ENCODE measurements at places on chromosomes 4 and X. TPM values are rescaled to one million over a fixed set of nuclear protein-coding genes. Genes with fewer than 3 reads are reported as not detected.

SLC10A4 gene
- total RNA-seq = not detected

TLR3 gene
- total RNA-seq = 6.4 TPM

COL4A5 gene
- total RNA-seq = 18.0 TPM

RELL1 gene
- 31.1 TPM for total RNA-seq

SLC16A2 gene
- total RNA-seq = 11.5 TPM

NAAA gene
- 18.4 TPM for total RNA-seq

NEUROG2 gene
- not detected for total RNA-seq

RASL11B gene
- 12.7 TPM for total RNA-seq

STPG2 gene
- total RNA-seq = 0.74 TPM

TMSB15C gene
- total RNA-seq = 0.40 TPM

ARHGAP6 gene
- 2.5 TPM for total RNA-seq

USP26 gene
- not detected for total RNA-seq

BMX gene
- 5.9 TPM for total RNA-seq

TSPAN6 gene
- 9.1 TPM for total RNA-seq

TRPC5OS gene
- total RNA-seq = not detected

CT45A10 gene
- not detected for total RNA-seq

NPY1R gene
- total RNA-seq = 4.4 TPM

PLXNB3 gene
- 9.2 TPM for total RNA-seq

SMIM31 gene
- not detected for total RNA-seq

FHIP1A gene
- 20.2 TPM for total RNA-seq

GAGE13 gene
- total RNA-seq = not detected
